Activated CD4-positive, alpha-beta T cell treated with anti-CD3 and anti-CD28 coated beads, Interleukin-2, amount 50 U/mL, for 16 hours (primary cell): ENCODE measurements at places on chromosomes 2 and 18.
A peak's percentile ranks its signal among the peaks of the same experiment; 100 is the strongest.

DNA sequence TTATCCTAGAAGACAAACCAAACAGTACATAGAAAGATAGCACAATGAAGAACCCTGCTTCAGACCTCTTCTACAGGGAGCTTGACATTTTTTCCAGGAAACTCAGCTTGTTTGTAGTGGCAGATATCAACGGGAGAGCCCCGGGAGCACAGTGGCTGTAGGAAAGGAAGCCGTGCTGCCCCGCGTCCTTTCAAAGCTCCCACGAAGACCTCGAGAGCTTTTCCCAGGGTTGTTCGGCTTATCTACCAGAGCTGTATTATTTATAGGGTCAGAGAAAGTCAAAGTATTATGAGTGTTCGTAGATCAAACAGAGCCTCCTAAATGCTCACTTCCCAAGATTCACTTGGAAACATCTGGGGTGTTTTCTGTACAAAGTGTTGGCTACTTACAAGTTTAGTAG, 167.1 kb upstream of the COPS8 start:
- no peak for DNase-seq

GRCh38 chr18:33277431-33277830, 163.1 kb downstream of the CCDC178 start:
- DNase-seq = no peak

DNA sequence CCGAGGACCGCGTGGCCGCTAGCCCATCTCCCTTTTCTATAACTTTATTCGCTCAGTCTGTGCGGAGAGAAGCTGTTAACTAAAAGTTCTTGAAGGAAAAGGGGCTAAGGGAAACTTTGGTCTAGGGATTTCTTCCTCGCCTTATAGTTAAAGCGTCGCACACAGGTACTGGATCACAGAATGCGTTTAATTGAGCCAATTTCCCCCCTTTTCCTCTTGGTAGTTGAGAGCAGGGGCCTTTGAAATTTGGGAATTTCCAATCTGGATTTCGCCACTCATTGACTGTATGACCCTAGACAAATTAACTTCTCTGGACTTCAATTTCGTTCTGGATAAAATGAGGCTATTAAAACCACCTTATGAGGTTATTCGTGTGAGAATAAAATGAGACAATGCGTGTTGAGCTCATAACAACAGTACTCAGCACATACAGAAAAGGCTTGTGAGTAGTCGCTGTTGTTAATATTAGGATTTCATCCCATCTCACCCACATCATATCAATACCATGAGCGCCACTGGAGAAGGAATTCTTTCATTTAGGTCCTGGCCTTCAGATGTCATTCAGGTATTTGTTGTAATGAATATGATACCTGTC, 763 bp upstream of the OLA1 start:
- DNase-seq = no peak

GRCh38 chr2:170341684-170342623, 164.0 kb downstream of the MYO3B start:
- no peak for DNase-seq

DNA sequence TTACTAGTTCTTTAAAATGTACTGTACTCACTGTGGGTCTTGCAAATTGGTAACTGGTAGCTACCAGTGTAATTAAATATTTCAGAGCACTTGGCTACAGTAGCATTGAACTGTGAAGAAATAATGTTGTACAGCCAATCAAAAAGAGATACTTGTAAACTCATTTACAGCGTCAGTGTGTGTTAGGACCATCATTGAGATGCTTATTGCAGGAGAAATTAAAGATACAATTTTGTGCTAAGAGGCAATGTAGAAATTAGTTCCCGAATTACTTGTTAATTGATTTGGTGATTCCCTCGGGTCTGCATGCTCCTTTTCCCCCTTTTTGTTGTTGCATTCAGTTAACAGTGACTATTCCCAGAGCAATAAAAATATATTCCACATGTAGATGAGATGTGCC, 330.5 kb downstream of the AGAP1 start:
- no peak for DNase-seq

GRCh38 chr2:100744589-100744988, 75.3 kb upstream of the NPAS2 start:
- no peak for DNase-seq

- peak; percentile 68 for DNase-seq
Observed at GRCh38 chr2:101341901-101342624, 33.6 kb upstream of the RNF149 start.

- DNase-seq = no peak
Observed at GRCh38 chr18:51582551-51582950, 385.1 kb upstream of the MEX3C start.

GRCh38 chr2:824954-825353, 125.7 kb upstream of the SNTG2 start:
- no peak for DNase-seq

DNA sequence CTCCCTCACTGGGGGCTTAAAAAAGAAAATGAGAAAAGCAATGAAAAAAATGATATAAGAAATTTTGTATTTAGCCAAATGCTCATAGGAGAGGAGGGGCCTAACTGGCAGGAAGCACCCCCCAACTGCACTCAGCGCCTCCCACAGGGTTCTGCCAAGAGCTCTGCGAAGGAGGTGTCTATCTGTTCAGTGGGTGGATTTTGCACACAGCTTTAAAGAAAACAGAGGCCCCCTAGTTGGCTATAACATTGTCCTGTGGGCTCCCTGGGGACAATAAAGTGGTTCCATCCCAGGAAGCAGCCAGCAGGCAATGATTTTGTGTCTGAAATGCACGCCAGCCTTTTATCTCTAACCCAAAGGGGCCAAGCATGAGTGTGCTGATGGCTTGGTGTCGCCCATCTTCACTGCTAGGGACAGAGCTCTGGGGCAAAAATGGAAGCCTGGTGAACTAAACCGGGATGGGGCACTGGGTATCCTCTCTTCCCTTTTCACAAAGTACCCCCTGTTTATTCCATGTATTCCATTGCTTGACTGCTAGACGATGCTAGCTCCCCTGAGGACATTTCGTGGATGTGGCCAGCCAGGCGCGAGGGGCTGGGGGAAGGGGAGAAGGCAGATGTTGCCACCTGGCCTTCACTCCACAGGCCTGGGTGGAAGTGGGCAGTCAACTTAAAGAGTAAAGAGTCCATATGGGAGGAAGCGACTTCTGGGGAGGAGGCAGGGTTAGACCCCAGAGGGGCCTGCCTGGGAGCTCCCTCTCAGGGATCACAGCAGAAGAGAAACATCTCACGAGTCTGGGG, 205.7 kb downstream of the CYP26B1 start:
- DNase-seq = no peak

DNA sequence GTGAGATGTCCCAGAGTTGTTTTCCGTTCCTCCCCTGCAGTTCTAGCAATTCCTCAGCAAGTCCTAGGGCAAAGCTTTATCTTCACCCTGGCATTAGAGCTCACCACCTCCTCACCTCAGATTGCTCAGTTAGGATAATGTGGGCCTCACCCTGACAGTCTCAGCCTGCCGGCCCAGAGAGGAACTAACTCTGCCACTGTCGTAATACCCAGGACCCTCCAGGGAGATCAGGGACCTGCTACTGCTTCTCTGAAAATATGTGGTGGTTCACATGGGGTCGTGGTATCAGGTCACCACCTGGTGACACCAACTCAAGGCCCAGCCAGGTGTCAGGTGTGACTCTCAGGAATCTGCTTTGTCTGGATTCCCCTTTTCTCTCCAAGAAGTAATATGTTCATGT, 120.7 kb downstream of the FEZ2 start:
- DNase-seq = no peak

- no peak for DNase-seq
Observed at GRCh38 chr2:168766600-168766999, 35.8 kb upstream of the NOSTRIN start.

DNA sequence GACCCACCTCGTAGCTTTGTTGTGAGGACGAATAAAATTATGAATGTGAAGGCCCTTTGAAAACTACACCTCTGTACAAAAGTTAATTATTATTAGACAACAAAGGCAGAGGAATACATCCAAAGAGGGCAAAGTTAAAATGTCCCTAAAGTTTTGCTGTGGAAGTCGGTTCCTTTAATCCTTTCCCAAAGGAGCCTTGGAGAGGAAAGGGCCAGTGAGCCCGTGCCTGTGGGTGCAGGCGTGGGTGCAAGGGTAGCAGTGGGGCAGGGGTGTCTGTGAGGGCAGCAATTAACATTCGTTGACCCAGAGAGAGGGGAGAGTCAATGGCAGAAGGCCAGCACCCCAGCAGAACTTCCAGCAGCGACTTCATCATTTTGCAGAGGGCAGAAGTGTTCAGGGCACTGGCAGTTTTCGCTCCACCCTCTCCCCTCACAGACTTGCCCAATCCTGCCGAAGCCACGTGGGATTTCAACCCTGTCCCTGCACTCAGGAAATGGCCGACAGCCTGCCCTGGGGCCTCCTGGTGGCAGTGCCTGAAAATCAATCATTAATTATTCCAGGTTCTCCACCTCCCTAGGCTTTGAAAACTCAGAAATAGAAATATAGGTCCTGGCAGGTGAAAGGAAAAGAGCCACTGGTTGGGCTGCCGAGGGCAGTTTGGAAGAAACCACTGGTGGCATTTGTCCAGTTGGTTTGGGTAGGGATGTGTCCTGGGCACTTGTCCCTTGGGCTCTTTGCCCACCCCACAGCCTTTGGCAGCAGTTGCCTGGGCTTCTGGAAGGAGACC, 4.2 kb upstream of the PAX8 start:
- no peak for DNase-seq

DNA sequence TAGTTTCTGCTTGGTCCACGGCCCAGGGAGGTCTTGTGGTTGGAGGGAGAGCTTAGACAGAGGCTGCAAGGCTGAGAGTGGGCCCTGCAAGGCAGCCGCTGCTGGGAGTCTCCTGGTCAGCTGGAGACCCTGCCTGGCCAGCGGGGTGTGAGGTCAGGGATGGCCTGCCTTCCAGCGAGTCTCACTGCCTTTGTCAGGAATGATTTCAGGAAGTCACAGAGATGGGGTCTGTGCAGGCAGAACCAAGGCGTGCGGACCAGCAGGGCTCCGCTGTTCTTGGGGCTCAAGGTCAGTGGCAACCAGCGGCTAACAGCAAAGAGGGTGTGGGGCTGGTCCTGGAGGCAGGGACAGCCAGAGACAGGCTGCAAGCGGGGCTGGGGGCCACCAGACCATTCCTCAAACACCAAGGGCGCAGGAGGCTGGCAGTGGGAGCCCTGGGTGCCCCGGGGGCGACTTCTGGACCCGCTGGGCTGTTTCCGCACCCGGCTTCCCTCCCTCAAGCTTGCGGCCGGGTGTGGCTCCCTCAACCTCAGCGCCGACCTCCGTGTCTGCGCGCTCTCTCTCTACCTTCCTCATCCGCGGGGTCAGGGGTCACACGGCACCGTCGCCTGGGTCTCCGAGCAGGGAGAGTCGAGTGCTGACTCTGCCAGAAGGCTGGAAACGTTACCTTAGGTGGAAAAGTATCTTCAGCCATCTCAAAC, 124.5 kb upstream of the CTDP1 start:
- DNase-seq = no peak

- DNase-seq = no peak
Observed at GRCh38 chr2:33015421-33016142, 68.8 kb downstream of the LTBP1 start.

GRCh38 chr2:10524341-10524740, 76.2 kb upstream of the ODC1 start:
- DNase-seq = no peak

DNA sequence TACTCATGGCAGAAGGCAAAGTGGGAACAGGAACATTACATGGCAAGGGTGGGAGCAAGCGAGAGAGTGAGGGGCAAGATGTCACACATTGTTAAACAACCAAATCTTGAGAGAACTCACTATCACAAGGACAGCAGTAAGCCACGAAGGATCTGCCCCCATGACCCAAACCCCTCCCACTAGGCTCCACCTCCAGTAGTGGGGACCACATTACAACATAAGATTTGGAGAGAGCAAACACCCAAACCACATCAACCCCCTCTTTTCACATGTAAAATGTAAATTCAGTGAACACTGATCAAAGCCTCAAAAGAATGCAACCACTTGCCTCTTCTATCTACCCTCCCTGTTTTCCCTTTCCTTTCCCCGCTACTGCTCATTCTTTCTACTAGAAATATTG, 43.6 kb upstream of the TNP1 start:
- DNase-seq = no peak

GRCh38 chr2:46142546-46143428, 154.4 kb upstream of the EPAS1 start:
- DNase-seq = no peak

DNA sequence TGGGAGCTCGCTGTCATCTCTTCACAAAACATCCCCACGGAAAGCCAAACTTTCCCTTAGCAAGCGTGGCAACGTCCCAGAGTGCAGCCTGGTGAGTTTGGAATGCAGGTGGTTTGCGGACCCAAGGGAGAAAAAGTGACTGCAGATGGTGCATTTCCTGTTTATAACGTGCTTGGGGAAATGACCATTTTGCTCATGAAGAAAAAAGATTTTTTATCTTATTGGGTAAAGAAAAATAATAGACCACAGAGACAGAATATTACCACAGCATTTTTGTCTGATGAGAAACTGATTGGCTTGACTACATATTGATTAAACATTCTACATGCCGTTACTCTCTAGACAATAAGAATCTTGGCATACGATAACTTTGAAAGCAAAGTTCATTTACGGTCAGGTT, 136.5 kb downstream of the COPS8 start:
- no peak for DNase-seq

GRCh38 chr18:65091744-65092329, 659.0 kb upstream of the CDH7 start:
- peak; percentile 2 for DNase-seq

- no peak for DNase-seq
Observed at GRCh38 chr2:133416736-133417135, 151.5 kb downstream of the NCKAP5 start.

DNA sequence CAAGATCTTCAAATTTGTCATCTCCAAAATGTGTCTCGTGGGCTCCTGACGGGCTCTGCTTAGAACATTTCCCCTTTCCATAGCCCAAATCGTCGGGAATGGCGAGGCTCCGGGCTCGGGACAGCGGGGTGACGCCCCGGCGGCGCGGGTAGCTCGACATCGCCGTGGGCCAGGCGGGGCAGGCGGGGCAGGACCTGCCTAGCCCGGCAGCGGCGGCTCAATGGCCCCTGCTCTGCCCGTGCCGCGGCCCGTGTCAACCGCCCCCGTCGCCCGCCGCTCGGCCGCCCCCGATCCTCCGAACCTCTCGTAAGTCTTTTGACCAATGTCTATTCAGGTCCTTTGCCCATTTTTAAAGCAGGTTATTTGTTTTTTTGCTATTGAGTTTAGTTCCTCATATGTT, 111.2 kb downstream of the PMAIP1 start:
- DNase-seq = no peak

DNA sequence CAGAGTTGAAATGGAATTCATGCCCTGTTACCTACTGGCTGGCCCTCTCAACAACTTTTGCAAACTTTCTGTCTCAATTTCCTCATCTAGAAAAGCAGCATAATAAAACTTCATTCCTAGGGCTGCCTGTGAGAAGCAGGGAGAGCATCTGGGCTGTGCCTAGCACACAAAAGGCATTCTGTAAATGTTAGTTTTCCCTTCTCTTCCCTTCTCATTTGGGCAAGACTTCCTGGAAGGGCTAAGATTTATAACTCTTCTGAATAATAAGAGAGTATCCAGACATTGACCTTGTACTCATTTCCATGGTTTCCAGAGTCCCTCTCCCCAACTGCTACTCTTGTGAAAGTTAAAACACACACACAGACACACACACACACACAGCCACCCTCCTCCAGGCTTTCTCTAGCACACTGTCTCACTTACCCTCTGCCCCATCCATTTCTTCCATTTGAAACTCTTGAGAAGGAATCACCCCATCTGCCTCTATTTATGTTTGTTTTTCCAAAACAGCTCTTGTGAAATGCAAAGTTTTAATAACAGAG, 302.1 kb downstream of the SMAD2 start:
- no peak for DNase-seq
